ENCODE measurements at places on chromosomes 6 and 20.

DNA sequence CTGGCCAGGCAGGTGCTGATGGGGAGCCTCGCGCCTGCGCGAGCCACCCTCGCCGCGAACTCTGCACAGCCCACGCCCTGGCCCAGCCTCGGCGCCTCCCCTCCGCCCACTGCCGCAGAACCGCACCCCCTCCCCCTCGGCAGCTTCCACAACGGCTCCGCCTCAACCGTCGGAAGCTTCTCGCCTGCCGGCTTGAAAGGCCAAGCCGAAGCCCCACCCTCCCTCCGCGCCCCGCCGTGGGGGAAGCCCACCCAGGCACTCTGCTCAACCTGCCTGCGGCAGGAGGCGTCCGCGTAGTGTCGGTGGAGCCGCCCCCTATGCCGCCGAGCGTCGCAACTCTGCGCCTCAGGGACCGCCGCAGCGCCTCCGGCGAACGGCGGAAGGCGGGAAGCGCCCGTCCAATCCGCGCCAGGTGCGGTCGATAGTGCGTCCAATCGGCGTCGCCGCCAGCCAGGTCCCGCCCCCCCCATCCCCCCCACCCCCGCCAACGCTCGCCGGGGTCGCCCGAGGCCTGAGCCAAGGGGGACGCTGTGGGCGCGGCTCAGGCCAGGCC is at the start of gene SYCP2:
TSS of gene SYCP2 (minus strand) at position 342 of the 553 bp plus-strand sequence. CDS start 11,224 bp downstream, outside the sequence.
- DNase-seq = no peak

GRCh38 chr6:133955582-133956415 is 2.8 kb downstream of the TBPL1 start:
- no peak for DNase-seq

DNA sequence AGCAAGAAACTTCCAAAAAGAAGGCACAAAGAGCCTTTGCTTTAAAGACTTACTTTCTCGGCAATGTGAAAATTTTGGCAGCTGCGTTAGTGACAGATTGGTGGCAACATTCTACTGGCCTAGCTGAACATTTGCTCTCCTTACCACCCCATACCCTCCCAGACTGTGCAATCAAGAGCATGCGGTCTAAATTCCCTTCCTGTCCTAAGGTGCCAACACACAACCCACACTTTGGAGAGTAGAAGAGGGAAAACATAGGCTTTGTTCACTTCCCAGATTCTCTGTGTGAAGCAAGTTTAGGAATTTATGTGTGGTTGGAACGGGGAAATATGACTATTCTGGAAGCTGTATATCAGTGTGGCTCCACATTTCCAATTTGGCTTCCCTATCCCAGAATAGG is 29.8 kb upstream of the NEDD9 start:
- no peak for DNase-seq

- no peak for DNase-seq
These were observed 74.8 kb downstream of the PREX1 start for GRCh38 chr20:48752963-48753362.

GRCh38 chr20:24735263-24735662 is 213.8 kb upstream of the CST7 start:
- no peak for DNase-seq

GRCh38 chr6:1629316-1629715 is 19.6 kb downstream of the FOXC1 start:
- no peak for DNase-seq

DNA sequence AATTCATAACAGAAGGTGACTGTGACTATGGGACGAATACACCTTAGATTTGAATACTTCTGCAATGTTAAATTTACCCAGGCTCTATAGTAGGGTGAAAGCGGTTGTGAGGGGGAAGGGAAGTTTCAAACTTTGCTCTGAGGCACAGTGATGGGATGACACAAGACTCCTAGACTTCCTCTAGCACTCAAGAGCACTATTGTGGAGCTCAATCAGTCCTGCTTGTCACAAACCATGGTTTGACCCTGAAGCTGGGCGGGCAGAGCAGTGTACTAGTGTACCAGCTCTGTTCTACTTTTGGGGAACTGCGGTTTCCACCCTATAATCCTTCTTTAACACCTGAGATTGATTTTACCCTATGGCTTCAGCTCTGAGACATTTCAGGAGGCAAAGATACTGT is 17.1 kb downstream of the TRIM27 start:
- no peak for DNase-seq

DNA sequence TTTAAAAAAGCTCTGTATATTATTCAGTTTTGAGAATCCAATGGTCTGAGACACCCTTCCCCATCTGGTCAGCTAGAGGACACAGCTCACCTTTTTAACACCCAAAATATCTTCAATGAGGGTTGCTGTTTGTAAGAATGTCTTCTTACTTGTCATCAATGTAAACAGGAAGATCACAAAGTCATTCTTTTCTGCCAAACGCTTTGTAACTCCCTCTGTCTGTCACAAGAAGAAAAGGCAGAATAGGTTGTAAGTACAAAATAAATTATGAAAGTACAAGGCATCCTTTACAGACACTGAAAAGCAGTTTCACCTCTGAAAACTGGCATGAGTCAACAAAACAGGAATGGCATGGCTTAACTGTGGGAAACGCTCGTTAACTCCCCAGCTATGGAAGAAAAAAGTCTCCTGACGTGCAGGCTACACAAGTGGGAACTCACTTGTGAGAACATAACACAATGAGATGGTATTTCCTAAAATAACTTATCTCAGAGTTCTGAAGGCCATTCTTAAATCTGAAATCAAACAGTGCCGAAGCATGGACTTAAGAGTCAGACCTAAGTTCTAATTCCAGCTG is 42.7 kb downstream of the TRPC4AP start:
- DNase-seq = no peak

GRCh38 chr20:35307666-35308653 is 15.7 kb upstream of the FAM83C start:
- DNase-seq = peak; percentile 35

GRCh38 chr6:141260627-141261015 is 872.1 kb upstream of the GJE1 start:
- no peak for DNase-seq

DNA sequence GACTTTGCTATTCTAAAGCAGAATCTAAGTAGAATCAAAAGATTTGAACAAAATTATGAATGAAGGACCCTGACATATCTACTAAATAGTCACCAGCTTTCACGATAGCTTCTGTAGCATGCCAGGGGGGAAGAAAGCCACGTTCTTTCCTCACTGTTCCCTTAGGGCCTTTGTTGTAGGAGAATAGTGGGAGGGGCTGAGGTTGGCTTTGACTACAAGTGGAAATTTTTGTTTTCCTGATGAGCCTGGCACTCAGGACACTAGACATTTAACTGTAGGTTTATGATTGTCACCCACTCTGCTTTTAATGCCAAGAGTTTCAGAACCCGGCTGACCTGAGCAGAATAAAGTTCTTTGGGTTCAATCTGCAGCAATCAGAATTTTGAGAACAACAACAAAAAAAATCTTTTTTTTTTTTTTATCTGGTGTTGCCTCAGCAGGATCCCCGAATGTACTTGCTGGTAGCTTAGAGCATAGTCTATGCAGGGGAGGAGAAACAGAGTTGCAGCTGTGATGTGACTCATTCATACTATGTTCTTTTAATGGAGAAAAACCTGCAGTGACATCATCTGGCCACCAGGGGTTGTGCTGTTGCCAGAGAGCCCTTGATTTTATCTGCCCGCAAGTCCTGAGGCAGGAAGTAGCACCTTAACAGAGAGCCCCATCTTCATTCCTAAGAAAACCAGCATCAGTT is 38.5 kb downstream of the TPD52L1 start:
- peak; percentile 19 for DNase-seq

GRCh38 chr6:169898788-169899480 is 147.5 kb downstream of the ERMARD start:
- DNase-seq = no peak
